Left cardiac atrium (tissue), 4 donors: ENCODE measurements at places on chromosomes 5 and 9. TPM values are rescaled to one million over a fixed set of nuclear protein-coding genes. Genes with fewer than 3 reads are reported as not detected.

DNA sequence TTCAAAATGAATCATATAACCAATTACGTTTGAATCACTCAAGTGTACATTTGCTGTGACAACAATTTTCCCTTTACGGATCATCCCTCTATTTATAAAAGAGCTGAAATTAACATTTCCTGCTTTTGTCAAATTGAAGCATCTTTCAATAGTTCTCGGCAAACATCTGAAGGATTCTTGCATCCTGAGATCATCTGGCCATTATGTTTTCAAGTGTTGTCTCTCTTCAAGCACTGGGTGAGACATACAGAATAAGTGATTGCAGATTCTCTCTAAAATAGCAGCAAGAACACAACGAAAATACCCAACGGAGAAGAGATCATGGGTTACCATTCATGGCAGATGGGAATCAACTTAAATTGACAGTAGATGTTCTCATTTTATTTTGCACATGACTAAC is 283.4 kb upstream of the GRAMD2B start:
- no peak for DNase-seq

- no peak for DNase-seq
Observed at GRCh38 chr5:109693535-109694400, 4.0 kb downstream of the MAN2A1 start.

Gene COL23A1
- total RNA-seq = 5.5 TPM

- DNase-seq = no peak
Observed at GRCh38 chr9:133987946-133988665, 4.0 kb downstream of the VAV2 start.

GRCh38 chr5:130885027-130885426 is 280.0 kb downstream of the HINT1 start:
- DNase-seq = no peak

GRCh38 chr9:128909859-128910258 is 10.9 kb upstream of the PHYHD1 start:
- DNase-seq = no peak

DNA sequence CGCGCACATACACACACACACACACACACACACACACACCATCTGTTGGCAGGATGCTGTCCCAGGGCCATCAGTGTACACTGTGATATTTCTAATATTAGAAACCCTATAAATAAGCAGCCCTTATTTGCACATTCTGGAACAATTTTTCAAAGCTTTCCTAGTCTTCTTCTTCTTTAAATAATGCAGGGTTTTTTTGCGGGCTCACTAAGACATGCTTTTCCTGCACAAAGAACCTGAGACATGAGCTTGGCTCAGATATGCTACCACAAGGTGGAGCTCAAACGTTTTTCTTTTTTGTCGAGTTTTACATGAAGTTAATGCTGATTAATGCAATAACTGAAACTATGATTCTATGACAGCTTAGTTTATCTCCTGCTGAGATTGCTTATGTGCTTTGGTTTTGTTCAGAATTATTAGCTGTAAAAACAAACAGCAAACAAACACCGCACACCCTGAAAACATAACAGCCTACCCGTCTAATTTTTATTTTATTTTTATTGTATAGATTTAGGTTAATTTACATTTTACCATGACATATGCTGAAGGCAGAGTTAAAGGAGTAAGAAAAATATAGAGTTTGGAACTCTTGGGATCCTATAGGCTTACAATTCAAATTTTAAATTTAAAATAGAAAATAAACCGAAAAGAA is 95.8 kb downstream of the ALDH1A1 start:
- DNase-seq = no peak

GRCh38 chr9:109328978-109329637 is 8.2 kb upstream of the EPB41L4B start:
- DNase-seq = peak; percentile 79

DNA sequence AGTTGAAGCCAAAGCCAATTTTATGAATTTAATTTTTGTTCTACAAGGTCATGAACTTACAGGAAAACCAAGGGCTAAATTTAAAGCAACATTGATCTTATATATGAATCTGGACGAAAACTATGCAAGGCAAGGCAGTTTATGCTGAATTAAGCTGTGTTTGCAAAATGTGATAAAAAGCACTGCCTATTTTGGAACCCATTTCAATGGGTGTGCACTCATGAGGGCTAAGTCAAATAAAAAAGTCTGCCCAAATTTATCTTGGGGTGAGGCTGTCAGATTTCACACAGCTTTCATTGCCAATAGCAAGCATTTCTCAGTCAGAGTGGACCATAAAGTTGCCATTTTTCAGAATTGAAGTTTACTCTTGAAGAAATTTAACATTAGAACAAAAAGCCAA is 199.9 kb downstream of the LURAP1L start:
- no peak for DNase-seq

DNA sequence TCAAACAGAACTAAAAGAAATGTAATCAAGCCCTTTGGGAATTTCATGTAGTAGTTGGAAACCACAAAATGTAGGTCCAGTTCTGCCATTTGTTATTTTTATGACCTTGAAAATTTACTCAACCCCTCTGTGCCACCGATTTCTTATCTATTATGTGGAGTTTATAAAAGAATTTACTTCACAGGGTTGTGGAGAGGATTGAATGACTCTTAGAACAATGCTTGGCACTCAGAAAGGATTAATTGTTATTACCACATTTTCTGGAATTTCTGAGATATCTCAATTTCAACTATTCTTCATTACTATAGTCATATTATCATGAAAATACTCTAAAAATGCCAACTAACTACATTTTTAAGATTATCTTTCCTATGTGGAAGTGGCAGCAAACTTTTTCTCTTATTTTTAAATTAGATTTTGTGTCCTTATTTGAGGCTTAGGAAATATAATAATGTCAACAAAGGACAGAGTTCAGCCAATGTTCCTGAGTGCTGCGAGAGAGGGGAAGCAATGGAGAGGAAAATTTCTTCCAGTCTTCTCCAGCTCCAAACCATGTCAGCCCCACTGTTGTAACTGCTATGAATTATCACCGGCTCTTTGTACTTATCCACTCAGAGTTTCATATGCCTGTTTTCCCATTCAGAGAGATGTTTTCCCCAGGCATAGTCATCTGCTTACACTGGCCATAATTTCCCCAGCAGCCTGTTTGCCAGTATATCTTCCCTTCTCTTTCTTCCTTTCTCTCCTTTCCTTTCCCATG is 525.6 kb downstream of the SPATA31D1 start:
- DNase-seq = no peak

GRCh38 chr5:3844266-3844665 is 248.6 kb downstream of the IRX1 start:
- DNase-seq = no peak

- no peak for DNase-seq
Observed at GRCh38 chr9:78566948-78567675, 270.2 kb downstream of the PSAT1 start.

- peak; percentile 57 for DNase-seq
Observed at GRCh38 chr9:135907006-135907430, 328 bp downstream of the CAMSAP1 start.

DNA sequence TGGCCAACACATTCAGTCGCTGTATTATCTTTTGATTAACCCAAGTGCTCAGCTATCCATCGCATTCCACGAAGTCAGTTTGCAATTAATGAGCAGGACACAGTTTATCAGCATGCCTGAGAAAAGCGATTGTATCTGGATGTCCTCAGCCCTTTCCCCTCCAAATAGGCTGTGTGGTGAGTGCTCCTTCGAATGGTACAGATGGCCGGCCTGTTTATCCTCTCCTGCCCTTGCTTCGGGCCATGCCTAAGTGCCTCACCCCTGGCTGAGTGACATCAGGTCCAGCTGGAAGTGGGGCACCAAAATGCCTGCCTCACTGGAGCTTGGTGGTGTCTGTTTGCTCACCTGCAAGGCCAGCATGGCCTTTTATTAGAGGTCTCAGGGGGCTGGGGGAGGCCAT is 317.3 kb downstream of the GADD45G start:
- DNase-seq = no peak

Gene PLCXD3
- 39.6 TPM for total RNA-seq

DNA sequence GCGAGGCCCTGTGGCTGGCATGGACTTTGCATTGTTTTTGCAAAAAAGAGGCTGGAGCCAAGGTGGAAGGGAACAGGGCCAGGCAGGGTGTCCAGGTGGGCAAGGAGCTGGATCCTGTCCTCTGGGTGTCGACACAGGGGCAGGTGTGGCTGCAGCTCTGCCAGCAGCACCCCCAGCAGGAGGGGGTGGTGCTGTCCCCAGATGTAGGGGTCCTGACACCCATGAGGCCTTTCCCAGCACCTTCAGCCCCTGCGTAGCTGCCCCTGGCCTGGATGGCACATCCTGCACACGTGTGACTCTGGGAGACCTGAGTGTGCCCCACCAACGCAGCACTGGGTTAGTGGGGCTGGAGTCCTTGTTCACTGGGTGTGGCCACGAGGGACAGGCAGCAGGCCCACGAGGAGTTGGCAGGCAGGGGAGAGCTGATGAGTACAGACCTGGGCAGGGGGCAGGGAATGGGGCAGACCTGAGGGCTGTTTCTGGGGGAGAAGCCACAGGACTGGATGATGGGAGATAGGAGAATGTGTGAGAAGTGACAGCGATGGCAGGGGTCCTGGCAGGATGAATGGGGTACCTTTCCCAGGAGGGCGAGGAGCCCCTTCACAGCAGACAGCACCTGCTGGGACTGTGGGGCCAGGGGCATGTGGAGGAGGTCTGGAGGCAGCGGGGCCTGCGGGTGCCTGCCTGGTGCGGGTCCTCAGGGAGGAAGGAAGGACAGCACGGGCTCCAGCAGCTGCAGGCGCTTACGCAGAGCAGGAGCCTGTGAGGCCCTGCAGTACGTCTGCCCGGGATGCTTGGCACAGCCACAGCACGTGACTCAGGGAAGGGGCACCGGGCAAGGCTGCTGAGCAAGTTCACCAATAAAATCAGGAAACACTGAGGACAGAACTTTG is 3.6 kb upstream of the RASGEF1C start:
- DNase-seq = no peak

Gene N4BP3
- total RNA-seq = 1.5 TPM

GRCh38 chr9:91243029-91243428 is 118.7 kb downstream of the AUH start:
- no peak for DNase-seq

- DNase-seq = no peak
Observed at GRCh38 chr5:174777583-174777982, 53.2 kb downstream of the MSX2 start.

DNA sequence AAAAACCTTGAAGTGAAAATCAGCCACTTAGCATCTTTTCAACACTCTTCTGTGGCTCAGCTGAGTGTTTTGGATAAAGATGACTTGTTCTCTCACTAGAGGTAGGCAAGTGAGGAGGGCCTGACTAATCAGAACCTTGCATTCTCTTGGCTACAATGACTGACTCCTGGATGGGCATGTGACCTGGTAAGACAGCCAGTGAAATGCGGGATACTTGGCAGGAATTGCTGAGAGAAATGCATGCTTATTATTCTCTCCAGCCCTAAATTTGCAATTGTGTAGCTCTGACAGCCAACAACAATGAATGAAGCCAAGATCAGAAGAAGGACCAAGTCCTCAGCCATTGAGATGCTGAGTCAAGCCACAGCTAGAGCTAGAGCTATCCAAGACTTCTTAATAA is 490.5 kb upstream of the ZNF608 start:
- no peak for DNase-seq

GRCh38 chr5:14327624-14328023 is 184.5 kb downstream of the TRIO start:
- DNase-seq = no peak

GRCh38 chr5:124634228-124634739 is 112.2 kb downstream of the ZNF608 start:
- DNase-seq = no peak
